ENCODE measurements at places on chromosomes 16 and 17.

- no peak for DNase-seq
Measured at GRCh38 chr17:21036361-21036881, 6.4 kb downstream of the USP22 start.

DNA sequence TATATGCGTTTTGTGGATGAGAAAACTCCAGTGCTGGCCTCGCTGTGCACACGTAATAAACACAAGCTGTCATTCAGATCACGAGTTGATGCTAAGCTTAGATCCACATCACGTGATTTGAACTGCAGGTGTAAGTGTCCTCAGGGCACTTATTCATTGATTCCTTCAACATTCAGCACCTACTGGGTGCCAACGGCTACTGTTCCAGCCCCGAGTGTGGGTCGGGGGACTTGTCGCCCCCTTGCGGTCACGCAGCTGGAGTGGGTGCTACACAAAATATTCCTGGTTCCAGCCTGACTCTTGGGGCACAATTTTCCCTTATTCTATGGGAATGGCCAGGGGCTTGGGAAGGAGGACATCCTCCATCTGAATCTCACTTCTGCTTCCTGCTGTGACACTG is 29.9 kb upstream of the GINS2 start:
- DNase-seq = no peak

- peak; percentile 61 for DNase-seq
Measured at GRCh38 chr17:17691468-17692263, 10.4 kb downstream of the RAI1 start.

DNA sequence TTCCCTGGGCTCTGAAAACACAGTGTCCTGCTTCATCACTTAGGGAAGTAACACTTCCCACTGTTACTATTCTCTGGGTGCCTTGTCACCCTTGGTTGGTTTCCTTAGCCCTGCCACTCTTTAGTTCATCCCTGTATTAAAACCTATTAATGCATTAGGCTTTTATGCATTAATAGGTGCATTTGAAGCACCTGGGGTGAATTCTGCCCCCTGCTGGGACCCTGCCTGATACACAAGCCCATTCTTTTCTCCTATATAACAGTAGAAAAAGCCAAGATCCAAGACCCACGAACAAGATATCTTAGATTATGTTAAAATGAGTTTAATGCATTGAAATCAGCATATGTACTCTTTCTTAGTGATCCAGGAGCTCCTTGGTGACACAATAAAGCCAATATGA is 235.7 kb downstream of the PMP22 start:
- DNase-seq = no peak

DNA sequence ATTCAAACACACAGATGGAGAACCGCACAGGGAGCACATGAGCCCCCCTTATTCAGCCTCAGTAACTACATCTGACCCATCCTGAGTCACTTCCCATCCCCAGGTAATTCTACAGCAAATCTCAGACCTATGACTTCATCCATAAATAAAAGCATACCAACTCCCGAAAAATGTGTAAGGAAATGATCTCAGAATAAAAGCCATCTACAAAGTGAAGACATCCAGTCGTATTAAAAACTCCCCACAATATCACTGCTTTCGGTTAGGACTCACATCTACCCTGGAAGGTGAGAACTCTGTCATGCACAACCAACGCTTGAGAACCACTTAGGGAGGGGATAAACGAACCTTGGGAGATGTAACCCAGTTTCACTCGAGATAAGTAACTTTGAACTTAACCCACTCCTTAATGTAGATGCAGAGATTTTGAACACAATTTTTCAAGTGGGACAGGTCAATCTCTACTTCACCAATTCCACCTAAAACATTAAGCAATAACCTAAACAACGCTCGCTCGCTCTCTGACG is 1.3 kb downstream of the USP36 start:
- DNase-seq = no peak

DNA sequence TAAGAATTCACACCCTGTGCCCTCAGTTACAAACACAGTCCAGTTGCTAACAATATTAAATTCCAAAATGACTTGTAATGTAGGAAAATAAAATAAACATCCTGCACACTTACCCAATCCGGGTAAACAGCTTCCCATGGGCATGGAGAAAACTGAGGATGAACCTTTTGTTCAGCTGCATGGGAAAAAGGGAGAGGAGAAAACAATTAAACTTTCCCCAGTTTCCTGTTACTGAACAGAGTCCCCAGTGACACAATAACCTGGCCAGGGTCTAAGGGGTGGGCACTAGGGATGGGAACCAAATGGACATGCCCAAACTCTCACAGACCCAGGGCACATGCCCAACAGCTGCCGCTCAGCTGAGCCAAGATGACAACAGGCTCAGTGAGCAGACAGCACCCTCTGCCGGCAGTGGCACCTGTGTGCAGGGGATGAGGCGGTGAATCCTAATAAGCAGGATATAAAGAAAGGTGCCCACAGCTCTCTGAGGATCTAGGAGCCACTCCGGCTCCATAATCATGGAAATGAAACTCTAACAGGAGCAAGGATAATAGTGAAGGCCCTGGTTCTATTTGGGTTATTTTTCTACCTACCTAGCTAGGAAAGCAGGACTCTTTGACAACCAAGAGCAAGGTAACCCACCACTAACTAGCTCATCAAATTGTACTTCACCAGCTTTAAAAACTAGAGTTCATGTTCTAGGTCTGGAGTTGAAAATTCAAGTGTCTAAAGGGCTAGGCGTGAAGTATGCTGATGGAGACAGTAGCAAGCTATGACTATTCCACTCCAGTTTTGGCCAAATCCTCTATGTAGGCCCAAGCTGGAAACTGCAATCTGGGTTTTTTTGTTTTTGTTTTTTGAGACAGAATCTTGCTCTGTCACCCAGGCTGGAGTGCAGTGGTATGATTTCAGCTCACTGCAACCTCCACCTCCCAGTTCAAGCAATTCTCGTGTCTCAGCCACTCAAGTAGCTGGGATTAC is 58.8 kb downstream of the SMG6 start:
- peak; percentile 72 for DNase-seq

GRCh38 chr17:80498242-80498919 is 22.0 kb upstream of the NPTX1 start:
- DNase-seq = peak; percentile 79

DNA sequence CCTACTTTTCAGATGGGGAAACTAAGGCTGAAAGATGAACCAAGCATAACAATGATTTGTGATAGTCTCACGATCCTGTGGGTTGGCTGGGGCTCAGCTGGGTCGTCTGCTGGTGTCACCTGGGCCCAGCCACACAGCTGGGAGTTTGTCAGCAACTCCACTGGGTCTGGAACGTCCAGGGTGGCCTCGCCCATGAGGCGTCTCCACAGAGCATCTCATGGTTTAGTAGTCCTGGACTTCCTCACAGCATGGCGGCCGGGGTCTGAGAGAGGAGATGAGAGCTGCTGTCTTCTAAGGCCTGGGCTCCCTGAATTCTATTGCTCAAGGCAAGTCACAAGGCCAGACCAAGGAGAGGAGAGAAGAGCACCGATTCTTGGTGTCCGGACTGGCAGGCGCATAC is 24.1 kb upstream of the WFDC1 start:
- no peak for DNase-seq

GRCh38 chr17:9024497-9024896 is 3.2 kb downstream of the NTN1 start:
- DNase-seq = no peak

- DNase-seq = no peak
Measured at GRCh38 chr16:81599034-81599744, 154.6 kb downstream of the CMIP start.

- DNase-seq = no peak
Measured at GRCh38 chr16:55948230-55948629, 73.1 kb upstream of the CES5A start.

- DNase-seq = no peak
Measured at GRCh38 chr16:89020925-89021595, 44.1 kb upstream of the CBFA2T3 start.

DNA sequence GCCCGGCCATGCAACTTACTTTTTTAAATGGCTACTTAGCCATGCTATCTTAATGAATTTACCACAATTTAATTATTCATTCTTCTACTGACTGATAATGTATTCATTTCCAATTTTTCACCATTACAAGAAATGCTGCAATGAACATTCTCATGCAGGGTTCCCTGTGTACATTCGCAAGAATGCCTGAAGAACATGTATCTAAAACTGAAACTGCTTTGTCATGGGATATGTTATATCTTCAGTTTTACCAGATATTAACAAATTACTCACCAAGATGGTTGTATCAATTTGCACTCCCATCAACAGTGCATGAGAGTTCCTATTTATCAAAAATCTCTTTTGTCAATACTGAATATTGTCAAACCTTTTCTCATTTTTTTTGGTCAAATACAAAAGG is 100.8 kb downstream of the SLC39A11 start:
- no peak for DNase-seq

- DNase-seq = no peak
Measured at GRCh38 chr17:57158795-57159194, 73.7 kb downstream of the AKAP1 start.

DNA sequence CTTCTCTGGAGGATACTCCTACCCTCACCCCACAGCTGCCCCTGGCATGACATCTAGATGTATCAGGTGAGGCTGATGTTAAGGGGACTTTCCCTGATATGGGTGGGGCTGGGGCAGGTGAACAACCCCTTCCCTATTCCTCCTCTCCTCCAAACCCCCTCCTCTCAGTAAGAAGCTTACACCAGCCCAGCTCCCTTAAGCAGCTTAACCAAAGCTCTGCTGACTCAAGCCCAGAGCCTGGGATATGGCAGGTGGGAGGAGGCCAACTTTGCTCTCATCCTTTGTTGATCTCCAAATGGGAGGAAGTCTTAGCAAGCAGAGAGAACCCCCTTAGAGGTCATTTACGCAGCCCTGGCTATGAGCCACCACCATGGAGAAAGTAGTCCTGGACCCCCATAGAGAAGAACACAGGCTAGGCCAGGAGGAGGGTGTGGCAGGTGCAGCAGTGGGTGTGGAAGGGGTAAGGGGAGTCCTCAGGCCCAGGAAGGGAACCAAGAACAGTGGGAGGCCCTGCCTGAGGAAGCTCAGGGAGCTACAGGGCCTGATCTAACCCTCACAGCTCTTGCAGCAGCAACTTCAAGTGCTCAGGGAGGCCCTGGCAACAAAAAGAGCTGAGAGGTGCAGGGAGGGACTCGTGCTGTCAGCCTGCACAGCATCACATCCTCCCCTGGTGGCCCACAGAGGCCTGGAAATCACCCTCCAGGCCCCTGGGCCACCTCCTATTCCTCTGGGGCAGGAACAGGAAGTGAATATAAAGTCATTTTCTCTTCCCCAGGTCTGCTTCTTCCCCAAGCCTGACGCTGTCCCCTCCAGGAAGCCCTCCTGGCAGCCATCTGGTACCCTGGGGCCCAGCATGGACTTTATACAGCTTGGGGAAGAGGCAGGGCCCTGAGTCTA is 2.9 kb downstream of the UNC119 start:
- DNase-seq = no peak

GRCh38 chr16:608019-608418 is 18.2 kb downstream of the RAB40C start:
- DNase-seq = no peak

- no peak for DNase-seq
Measured at GRCh38 chr17:74582633-74583032, 9.4 kb downstream of the CD300LD start.

GRCh38 chr16:48997081-48997615 is 284.5 kb downstream of the CBLN1 start:
- no peak for DNase-seq

DNA sequence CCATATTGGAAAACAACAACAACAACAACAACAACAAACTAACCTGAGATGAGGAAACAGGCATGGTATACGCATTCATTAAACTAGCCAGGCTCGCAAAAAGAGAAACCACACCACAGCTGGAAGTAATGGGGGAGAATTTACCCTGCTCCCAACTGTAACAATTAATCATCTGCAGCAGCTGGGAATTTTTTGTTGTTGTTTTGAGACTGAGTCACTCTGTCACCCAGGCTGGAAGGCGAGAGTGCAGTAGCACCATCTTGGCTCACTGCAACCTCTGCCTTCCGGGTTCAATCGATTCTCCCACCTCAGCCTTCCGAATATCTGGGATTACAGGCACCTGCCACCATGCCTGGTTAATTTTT is 16.3 kb downstream of the PRPSAP1 start:
- peak; percentile 28 for DNase-seq

DNA sequence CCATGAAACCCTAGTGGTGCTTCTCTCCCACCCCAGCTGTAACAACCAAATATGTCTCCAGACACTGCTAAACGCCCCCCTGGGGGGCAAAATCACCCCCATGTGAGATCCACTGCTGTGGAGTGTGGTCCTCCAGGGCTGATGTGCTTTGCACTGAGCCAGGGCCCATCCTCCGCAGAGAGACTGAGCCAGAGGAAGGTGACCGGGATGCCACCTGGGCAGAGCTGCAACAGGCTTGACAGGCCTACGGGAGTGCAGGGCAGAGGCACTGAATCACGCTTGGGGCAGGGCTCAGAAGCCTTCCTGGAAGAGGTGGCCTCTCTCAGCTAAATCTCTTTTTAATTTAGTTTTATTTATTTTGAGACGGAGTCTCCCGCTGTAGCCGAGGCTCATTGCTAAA is 4.4 kb downstream of the GJD3 start:
- DNase-seq = no peak

GRCh38 chr16:12690024-12690423 is 113.7 kb downstream of the CPPED1 start:
- DNase-seq = no peak

- DNase-seq = no peak
Measured at GRCh38 chr17:43026595-43026994, 1.6 kb downstream of the RND2 start.

GRCh38 chr17:37068266-37068665 is 119.5 kb downstream of the AATF start:
- no peak for DNase-seq

DNA sequence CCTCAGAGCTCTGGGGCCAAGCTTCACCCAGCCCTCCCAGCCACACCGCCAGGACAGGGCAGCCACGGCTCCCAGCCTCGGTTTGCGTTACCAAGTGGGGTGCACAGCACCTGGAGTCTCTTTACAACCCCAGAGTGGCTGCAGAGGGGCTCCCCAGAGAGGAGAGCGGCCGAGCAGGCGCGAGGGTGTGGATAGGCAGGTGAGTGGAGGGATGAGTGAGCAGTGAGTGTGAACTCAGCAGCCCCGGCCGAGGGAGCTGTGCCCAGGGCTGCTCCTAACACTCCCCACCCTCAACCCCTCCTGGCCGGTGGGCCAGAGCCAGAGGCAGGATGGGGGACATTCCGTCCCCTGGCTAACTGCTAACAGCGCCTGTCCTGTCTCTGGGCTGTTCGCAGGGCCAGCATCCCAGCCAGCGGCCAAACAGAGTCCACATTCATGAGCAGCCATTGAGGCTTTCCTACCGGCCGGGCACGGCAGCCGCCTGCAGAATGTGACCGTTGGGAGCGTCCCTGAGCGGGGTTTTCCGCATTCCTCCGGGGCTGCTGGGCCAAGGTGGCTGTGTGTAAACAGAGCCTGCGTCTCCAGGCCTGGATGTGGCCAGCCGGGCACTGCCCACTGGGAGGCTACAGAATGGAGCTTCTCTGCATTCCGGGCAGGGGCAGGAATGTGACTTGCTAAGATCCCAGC is 5.3 kb downstream of the ZNF469 start:
- DNase-seq = peak; percentile 61

GRCh38 chr16:69179328-69180010 is 7.5 kb upstream of the SNTB2 start:
- peak; percentile 83 for DNase-seq

GRCh38 chr16:62190426-62190825 is 154.2 kb upstream of the CDH8 start:
- DNase-seq = peak; percentile 25

GRCh38 chr16:26344240-26344776 is 652.5 kb downstream of the HS3ST4 start:
- no peak for DNase-seq

GRCh38 chr16:80846680-80847079 is 42.3 kb upstream of the CDYL2 start:
- DNase-seq = no peak

GRCh38 chr16:66471716-66472393 is 44.8 kb downstream of the BEAN1 start:
- DNase-seq = no peak
